B cell (primary cell): ENCODE measurements at places on chromosomes 2 and 18. TPM values are rescaled to one million over a fixed set of nuclear protein-coding genes. Genes with fewer than 3 reads are reported as not detected.

The LYG2 gene
- total RNA-seq, result not detected in 2 replicates

DNA sequence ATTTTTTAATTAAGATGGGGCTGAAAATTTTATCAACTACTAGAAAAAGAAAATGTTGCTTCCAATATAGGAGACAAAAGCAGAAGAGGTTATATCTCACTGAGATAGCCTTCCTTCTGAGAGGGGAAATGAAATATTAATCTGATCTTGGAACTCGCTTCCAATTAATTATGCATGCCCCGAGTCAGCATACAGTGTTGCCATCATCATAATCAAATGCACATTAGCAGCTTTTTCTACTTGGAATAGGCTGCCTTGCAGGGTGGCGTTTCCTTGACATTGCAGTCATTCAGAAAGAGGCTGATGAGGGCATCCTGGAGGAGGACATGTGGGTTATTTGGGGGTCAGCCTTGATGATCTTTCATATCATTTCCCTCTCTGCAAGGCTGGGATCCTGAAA lies 18.4 kb upstream of the RPL37A start:
- no peak for DNase-seq

DNA sequence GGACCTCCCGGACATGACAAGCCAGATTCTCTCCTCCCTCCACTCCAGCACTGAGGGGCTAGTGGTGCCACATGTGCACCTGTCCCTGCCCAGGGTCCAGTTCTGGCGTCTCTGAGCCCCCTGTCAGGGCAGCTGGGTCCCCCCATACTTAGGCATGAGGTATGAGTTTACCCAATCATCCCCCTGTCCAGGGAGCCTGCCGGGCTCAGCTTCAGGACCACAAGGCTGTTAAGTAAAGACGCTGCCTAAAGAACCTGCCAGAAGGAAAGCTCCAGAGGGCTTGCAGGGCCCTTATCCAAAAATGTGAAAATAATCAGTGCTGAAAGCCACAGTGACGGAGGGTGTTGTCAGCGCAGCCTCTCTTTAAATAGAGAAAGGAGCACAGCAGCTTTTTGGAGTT lies 40.0 kb downstream of the SH3BP4 start:
- no peak for DNase-seq

DNA sequence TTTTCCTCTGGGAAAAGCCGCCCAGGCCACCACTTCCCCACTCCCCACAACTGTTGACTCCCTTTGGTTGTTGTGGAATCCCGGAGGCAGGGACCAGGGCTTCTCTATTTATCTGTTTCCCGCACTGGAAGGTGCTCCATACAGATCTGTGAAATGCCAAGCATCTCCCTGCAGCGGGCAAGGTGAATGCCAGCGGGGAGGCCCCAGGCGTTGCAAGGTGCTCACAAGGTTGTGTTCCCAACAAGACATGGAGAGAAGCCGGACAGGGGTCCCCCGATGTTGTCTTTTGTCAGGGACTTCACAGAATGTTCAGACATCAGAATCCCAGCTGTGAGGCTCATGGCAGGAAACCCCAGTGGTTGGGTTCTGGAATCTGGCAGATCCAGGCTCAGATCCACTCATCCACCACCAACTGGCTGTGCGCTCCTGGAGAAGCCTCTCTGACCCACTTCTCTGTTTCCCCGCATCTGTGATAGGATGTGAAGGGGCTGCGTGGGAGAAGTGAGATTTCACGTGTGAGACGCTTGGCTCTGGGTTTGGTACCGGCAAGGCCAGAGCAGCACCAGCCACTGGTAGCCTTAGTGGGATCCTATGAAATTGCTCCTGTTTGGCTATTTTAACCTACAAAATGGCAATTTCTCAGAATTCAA lies 8.6 kb upstream of the NEU2 start:
- DNase-seq, result no peak

- no peak for DNase-seq
Measured at GRCh38 chr2:80244905-80245584, 59.5 kb downstream of the LRRTM1 start.

DNA sequence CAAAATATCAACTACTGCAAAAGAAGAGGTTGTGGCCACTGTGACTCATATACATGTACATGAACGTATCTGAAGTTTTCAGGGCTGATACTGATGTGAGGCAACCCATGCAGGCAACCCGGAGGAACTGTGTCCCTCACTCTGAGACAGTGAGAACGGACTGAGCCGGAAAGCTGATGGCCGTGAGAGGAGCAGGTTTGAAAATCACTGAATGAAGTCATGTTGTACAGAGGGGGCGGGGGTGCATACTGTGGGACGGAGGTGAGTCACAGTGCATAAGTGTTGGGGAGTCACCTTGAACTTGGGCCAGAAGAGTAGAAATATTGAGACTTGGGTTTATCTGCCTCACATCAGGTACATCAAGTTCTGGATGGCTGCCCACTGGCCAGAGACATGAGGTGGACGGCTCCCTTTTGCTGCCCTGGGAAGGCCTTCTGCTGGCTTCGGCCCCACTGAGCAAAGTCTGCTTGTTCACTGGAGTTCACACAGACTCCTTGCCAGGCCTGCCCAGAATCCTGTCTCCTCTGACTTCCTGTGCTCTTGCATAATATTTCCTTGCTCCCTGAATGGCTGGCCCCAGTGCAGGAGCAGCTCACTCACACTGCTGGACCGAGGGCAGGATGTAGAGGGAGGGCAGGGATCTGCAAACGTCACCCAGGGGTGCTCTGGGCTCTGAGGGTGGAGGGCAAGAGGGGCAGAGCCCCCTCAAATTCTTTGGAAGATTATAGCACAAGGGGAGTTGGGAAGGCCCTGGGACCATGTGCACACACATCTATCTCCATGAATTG lies 18.1 kb downstream of the EPAS1 start:
- no peak for DNase-seq

The CAVIN2 gene
- not detected in 2 replicates for total RNA-seq

The REEP1 gene
- total RNA-seq, result not detected in 2 replicates

DNA sequence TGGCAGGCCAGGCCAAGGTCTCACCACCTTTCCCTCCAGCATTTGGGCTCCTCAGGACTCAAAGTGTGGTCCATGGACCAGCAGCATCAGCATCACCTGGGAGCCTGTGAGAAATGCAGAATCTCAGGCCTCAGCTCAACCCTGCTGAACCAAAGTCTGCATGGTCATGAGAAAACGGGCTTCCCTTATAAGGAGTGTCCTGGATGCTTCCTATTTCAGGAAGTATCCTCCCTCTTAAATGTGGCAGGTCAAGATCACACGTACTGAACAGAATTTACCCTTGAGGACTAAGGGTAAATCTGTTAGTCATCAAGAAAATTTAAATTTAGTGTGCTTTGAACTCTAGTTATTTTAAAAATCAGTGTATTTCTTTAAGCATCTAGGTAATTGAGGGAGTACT lies 11.8 kb downstream of the CD8A start:
- no peak for DNase-seq

DNA sequence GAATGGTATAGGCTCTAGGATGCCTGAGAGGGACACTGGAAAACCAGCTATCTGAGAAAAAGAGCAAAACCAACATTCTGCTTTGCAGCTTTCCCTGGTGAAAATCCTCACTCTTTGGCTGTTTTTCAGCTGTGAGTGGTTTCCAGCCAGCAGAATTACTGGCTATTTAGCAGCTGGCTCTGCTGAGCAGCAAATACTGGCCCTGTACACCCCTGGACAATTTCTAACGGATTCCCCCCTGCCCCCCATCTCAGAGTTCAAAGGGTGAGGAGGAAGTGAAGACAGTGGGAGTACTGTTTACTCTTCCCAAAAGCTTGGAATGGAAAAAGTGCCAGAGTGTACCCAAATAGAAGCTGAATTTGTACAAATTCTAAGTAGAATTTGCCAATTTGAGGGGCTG lies 26.1 kb upstream of the IMP4 start:
- DNase-seq, result no peak

DNA sequence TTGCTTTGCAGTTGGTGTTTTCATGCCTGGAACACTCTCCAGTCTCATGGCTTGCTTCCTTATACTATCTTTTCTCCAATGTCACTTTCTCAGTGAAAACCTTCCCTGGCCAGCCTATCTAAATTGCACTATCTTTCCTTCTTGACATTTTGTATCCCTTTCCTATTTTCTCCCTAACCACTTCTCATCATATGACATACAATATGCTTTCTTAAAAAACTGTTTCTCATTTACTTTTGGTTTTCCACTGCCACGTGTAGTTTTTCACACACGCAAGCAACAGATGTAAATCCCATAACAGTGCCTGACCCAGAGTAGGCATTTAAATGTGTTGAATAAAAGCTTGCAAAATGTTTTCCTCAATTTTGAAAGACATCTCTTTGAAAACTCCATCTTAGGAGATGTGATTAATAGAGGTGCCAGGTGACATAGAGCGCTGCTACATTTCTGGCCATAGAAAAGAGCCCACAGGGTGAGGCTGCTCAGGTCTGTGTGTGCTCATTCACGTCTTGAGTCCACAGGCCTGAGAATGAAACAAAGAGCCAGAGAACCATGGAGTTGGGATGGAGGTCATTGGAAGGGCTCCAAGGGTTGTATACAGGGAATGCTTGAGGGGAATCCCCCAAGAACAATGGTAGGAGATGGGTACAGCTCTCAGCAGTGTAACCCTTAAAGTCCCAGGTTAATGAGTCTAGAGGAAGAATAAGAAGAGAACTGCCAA lies 12.7 kb downstream of the ZNF24 start:
- DNase-seq, result no peak

DNA sequence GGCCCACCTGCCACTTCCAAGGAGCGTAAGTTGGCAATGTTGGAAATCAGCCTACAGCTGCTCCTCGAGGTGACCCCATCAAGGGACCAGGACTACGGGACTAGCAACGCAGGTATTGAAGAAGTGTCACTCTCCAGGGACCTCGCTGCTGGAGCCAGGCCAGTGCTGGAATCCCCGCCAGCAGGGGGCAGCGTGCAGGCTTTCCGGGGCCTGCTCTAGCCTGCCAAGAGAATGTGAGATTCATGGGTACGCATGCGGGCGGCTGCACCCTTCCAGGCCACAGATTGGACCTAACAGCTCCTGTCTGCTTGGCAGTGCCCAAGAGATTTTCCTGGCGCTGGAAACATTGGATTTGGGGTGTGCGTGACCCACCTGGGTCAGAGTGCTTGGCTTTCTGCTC lies 182.8 kb upstream of the RAB12 start:
- DNase-seq, result peak; percentile 17

The TCF4 gene
- total RNA-seq, result 353 and 361 TPM in 2 replicates

DNA sequence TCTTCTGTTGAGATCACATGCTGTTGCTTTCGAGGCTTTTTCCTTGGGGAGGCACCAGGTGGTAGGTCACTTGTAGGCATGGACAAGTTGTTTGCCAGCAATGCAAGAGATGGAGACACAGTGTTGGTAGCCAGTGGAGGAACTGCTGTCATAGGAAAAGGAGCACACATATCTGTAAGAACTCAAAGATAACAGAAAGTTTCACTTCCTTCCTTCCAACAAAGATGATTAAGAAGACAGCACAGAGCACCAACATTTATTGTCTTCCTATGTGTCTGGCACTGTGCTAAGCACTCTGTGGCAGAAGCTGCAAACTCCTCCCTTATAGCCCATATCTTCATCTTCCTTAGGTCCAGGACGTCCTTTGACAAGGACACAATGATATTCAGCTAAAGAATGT lies 64.5 kb upstream of the AMMECR1L start:
- peak; percentile 26 for DNase-seq

- no peak for DNase-seq
Measured at GRCh38 chr18:24538414-24539264, 78.2 kb downstream of the HRH4 start.

- no peak for DNase-seq
Measured at GRCh38 chr2:173247156-173247555, 107.5 kb upstream of the CDCA7 start.

DNA sequence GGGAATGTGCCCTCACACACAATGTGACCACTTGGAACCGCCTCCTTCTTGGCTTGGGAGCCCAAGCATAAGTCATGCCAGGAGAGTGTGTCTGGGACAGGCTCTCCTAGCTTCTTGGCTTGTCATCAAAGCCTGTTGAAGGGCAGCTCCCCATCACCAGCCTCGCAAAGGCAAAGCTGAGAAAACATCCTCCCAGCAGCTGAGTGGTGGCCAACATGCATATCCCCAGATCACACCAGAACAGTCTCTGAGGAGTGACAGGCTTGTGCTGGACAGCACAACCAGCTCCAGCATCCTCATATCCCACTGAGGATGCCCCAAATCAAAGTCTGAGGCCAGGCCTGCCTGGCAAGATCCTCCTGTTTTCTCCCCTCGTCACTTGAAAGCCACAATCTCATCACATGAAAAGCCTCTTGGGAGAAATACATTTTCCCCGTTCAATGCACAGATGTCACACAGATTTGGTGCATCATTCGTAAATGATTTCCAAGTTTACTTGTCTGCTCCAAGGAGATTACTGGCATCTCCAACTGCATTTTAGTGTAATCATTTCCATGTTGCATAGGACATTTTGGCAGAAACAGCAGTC lies 269.3 kb downstream of the TTC32 start:
- no peak for DNase-seq

The RASGRP3 gene
- 67.5 and 70.7 TPM in 2 replicates for total RNA-seq

GRCh38 chr2:169798718-169799592 lies at the start of gene SSB:
Gene SSB (plus strand): TSS chr2:169798871. CDS start chr2:169800961, 2,090 bp downstream.
- DNase-seq, result peak; percentile 96

- no peak for DNase-seq
Measured at GRCh38 chr2:76120176-76120575, 409.5 kb upstream of the GCFC2 start.

- no peak for DNase-seq
Measured at GRCh38 chr2:168035458-168035857, 211.9 kb downstream of the STK39 start.

GRCh38 chr2:20543469-20544152 lies 96.7 kb downstream of the RHOB start:
- no peak for DNase-seq

GRCh38 chr18:58541789-58542425 lies 87.0 kb downstream of the ALPK2 start:
- DNase-seq, result peak; percentile 64

DNA sequence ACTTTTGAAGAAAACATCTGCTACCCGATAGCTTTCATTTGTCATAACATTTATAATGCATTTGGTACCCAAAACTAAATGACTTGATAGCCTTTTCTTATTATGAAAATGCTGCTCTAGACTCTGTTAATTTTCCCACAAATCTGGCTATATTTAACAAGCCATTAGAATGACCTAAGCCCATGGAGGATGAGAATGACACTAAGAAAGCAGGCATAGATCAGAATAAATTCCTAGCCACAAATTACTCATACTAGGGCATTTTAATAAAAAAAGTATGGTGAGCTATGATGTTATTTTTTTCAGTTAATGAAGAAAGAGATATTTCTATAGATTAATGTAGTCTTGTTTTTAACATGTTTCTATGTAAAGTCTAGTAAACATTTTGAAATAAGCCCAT lies 1728.3 kb downstream of the SUCLG1 start:
- DNase-seq, result no peak

- peak; percentile 7 for DNase-seq
Measured at GRCh38 chr2:219628986-219629901, 1.8 kb downstream of the SLC4A3 start.

GRCh38 chr2:36912695-36913094 lies 53.6 kb downstream of the STRN start:
- no peak for DNase-seq

The LRATD1 gene
- total RNA-seq, result not detected in 2 replicates
